ENCODE measurements at places on chromosomes 3 and 15.
A peak's percentile ranks its signal among the peaks of the same experiment; 100 is the strongest.

- DNase-seq = peak; percentile 24
Measured at GRCh38 chr15:93036951-93037819, 51.8 kb downstream of the RGMA start.

DNA sequence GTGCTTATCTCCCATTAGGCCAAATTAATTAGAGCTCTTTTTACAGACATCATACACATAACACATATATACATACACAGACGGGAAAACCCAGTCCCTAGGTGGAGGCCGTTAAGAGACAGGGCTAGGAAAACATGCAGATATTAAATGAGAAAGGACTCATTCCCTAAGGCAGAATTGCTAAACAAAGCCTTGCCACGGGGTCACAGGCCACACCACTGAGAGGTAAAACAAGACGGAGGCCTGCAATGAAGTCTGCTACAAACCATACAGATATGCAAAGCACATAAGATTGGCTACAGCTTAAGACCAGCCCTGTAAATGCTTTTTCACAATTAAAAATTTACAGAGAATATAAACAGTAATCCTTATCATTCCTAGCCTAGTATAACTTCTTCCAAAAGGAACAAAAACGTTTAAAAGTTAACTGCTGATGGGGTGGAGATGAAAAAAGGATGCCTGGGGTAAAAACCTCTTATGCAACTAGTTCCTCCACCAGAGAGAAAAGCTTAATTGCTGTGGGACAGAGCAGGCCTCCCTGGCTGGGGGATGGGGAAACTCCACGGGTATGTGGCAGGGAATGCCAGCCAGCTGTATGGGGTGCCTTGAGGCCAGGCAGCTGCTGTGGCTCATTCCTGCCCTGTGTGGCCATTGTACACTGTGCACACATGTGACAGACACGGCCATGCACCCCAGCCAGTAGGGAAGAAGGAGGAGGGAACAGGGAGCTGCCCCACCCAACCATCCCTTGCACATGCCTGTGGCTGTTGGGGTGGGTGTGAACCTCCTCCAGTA is 481.4 kb upstream of the LMCD1 start:
- no peak for DNase-seq

DNA sequence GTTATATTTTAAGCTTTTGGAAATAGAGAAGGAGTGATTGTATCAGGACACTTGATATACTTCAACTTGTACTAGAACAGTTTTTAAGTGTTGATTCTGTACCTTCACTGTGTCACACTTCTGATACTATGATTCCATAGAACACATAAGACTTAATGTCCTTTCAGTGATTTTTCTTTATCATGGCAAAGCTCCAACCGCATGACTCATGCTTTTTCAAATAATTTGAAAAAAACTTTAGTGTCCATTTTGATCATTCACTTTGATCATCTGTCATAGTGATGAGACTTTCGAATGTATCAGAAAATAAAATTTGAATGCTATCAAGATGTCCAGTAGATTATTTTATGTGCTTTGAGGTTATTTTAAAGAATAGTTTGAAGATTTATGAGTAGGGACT is 32.0 kb downstream of the AP4E1 start:
- DNase-seq = no peak

GRCh38 chr3:85589145-85589544 is 630.4 kb downstream of the CADM2 start:
- DNase-seq = no peak

GRCh38 chr3:151226088-151226563 is 23.1 kb upstream of the GPR171 start:
- no peak for DNase-seq

DNA sequence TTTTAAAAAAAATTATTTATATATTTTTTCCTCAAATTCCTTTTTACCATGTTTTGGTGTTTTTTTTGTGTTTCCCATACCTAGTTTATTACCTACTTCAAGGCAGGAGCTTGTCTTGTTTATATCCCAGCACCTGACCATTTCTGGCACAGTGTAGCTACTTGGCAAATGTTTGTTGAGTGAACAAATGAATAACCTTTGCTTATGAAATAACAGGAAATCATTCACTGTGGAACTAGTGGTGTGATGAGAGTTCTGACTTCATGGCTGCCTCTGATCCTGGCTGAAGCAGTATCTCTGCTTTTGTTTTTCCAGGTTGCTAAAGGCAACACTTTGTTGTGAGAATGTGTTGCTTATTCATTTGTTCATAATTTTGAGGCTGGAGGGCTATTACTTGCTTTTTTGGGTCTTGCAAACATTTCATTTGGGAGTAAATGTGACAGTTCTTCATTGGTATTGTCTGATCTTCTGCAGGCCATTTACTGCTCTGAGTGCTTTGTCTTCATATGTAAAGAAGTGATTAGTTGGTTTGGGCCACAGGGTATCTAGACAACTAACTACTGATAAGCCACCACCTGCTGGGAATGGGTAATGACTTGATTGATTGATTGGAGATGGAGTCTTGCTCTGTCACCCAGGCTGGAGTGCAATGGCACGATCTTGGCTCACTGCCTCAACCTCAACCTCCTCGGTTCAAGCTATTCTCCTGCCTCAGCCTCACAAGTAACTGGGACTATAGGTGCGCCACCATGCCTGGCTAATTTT is 5.7 kb downstream of the RAD54L2 start:
- DNase-seq = no peak

GRCh38 chr3:147408188-147409100 is 721 bp upstream of the ZIC1 start:
- no peak for DNase-seq

DNA sequence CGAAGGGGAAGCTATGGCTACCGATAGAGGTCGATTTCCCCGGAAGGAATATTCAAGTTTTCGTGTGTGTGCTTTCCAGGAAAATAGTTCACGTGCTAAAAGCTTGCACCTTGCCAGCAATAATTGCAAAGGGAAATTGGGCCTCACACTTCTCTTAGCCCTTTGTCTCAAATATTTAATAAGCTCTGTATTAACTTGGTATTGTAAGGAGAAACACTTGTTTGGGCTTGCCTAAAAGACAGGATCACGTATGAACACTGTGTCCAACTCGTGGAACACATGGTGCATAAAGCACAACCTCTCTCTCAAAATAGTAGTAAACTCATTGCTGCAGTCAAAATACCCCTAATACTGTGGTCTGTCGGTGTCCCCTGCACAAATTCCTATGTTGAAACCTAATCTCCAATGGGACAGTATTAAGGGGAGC is 352 bp upstream of the TMF1 start:
- DNase-seq = no peak

- no peak for DNase-seq
Measured at GRCh38 chr3:146065573-146066006, 95.4 kb downstream of the PLOD2 start.

DNA sequence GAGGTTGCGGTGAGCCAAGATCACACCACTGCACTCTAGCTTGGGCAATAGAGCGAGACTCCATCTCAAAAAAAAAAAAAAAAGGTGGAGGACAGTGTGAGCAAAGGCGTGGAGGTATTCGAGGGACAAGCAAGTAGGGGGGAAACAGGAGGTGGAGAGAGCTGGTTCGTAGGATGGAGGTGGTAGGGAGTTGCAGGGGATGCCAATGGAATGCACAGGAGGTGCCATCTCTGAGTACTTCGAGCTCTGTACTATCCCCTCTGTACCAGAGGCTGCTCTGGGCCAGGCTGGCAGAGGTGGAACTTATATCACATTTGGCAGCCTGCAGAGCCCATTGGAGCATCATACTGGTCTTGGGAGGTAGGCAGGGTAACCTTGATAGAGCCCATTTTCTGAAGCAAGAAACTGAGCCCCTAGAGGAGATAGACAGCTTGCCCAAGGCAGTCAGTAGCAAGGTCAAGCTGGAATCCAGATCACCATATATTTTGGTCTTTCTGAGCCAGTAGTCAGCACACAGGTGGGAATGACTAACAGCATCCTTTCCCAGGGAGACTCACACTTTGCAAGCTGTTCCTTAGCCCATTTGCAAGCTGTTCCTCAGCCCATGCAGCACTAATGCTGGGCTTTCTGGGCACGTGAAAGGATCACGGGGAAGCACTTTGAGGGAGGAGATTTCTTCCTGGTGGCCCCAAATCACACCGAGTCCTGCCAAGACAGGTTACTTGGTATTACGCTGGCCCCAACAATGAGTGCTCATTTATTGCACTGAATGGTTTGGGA is 9.2 kb upstream of the CCDC33 start:
- DNase-seq = no peak

DNA sequence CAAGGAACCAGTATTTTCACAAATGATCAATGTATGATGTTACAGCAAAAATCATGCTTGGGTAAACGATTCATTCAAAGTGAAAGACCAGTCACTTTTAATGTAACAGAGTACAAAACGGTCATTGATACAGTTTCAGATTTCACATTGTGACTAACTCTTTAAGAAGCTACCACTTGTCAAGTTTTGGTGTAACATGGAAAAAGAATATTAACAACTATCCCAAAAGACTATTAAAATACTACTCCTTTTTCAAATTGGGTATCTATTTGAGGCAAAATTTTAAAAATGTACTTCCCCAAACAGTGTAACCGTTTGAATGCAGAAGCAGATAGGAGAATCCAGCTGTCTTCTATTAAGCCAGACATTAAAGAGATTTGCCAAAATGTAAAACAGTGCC is 31.7 kb downstream of the AKAP13 start:
- no peak for DNase-seq
